ENCODE measurements at places on chromosomes 3 and 15. TPM values are rescaled to one million over a fixed set of nuclear protein-coding genes. Genes with fewer than 3 reads are reported as not detected.
A peak's percentile ranks its signal among the peaks of the same experiment; 100 is the strongest.

GRCh38 chr3:126439968-126440708, 35.6 kb downstream of the ZXDC start:
- DNase-seq = no peak

DNA sequence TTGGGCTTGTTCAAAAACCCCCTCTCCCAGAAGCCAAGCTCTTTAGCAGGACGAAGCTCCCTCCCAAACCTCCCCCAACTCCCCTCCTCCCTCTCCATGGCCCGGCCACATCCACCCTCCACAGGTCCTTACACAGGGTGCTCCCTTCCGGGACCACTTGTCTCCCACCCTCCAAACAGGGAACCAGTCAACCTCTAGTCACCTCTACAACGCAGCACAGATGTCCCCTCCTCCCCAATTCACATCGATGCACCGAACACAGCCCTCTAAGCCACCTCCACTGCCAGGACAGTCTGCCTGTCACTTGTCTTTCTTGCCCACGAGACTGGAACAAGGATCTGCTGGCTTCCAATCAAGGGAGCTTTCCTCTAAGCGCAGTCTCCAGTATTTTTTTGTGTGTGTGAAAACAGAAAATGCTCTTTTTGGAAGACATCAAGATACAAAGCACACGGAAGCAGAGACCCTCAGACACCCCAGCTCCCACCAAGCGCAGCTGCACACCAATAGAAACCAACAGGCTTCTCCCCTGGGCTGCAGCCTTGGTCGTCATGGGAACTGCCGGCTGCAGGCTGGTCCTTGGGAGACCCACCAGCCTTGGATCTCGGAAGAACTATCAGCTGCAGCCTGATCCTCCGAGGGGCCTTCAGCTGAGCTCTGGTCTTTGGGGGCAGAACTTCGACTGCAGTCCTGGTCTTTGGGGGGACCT, 26.5 kb downstream of the IQSEC1 start:
- no peak for DNase-seq

- DNase-seq = no peak
These were observed 99.1 kb downstream of the TMEM108 start for GRCh38 chr3:133137042-133137996.

DNA sequence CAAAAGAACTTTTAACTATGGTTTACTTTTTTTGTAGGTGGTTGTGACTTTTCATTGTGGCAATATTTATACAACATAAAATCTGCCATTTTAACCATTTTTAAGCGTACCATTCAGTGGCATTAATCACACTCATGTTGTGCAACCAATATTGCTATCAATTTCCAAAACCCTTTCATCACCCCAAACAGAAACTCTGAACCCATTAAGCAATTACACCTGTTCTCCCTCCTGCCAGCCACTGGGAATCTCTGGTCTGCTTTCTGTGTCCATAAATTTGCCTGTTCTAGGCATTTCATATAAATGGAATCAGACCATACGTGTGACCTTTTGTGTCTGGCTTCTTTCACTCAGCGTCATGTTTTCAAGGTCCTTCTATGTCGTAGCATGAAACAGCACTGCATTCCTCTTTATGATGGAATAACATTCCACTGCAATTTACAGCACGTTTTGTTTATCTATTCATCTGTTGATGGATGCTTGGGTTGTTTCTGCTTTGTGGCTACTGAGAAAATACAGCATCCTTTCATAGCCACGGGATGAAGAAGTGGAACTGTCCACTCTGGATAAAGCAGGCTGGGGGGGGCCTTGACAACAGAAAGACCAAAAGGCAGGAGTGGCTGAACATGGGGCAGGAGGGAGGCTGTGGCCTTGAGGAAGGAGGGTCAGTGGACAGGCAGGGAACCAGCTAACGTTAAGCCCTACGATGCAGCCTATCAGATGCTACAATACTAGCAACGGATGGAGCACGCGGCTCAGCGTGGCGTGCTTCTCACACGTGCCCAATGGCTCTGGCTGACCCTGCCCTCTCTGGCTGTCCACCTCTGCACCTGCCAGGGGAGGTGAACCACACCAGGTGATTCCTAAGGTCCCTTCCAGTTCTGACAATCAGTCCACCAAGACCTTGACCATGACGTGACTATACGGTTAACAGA, 110.9 kb downstream of the SEC22A start:
- no peak for DNase-seq

DNA sequence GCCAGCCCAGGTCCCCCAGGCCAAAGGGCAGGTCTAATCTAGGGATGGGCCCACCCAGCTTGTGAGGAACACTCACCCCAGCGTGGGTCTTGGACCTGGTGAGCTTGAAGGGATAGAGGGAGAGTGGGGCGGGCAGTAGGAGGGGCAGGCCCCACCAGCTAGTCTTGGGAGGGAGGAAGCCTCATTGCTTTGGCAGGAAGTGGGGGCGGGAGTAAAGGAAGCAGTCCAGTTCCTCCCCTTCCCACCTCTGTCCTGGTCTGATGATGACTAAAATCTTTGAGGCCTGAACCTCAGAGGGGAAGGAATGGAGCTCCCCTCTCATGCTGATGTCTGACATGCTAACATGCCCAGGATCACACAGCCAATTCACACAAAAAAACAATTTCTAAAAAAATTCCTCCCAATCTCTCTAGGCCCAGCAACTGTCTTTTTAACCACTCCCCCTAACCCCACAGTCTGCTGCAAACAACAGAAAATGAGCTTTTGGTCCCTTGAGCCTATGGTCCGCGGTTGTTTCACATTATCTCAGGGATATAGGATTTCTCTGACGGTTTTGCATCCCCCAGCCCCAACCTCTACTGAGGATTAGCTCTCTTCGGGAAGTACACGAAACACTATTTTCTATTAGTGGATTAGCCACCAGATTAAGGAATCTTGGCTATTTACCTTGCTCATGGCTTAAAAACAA, 30.7 kb upstream of the DUSP7 start:
- no peak for DNase-seq

GRCh38 chr3:11774296-11774877, 72.3 kb downstream of the TAMM41 start:
- peak; percentile 51 for DNase-seq

GRCh38 chr3:183377307-183377959, 51.0 kb downstream of the MCF2L2 start:
- DNase-seq = no peak

- peak; percentile 93 for DNase-seq
These were observed 52.7 kb downstream of the NFKBIZ start for GRCh38 chr3:101902041-101902440.

- DNase-seq = no peak
These were observed 753.4 kb downstream of the FHIT start for GRCh38 chr3:60497902-60498301.

GRCh38 chr3:177754508-177754921, 557.2 kb upstream of the TBL1XR1 start:
- no peak for DNase-seq

GRCh38 chr15:58040150-58040549, 25.4 kb downstream of the ALDH1A2 start:
- DNase-seq = no peak

- DNase-seq = peak; percentile 80
These were observed 36.7 kb upstream of the SLC7A14 start for GRCh38 chr3:170622369-170623159.

DNA sequence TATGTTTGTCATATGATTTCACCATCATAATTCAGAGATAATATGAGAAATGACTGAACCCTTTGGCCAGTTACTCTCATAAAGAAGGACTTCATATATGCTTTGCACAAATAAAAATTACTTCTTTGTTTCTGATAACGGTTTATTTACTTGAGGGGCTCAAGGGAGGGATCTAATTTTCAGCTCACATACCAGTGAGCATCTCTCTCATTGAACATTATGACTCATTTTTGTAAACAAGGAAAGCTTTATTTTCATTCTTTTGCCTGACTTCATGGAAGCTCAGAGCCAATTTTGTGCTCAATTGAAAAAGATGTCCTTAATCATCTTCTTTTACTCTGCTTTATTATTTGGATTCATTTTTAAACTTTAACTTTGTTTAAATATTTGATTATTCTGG, 5.8 kb downstream of the NLGN1 start:
- DNase-seq = no peak

DNA sequence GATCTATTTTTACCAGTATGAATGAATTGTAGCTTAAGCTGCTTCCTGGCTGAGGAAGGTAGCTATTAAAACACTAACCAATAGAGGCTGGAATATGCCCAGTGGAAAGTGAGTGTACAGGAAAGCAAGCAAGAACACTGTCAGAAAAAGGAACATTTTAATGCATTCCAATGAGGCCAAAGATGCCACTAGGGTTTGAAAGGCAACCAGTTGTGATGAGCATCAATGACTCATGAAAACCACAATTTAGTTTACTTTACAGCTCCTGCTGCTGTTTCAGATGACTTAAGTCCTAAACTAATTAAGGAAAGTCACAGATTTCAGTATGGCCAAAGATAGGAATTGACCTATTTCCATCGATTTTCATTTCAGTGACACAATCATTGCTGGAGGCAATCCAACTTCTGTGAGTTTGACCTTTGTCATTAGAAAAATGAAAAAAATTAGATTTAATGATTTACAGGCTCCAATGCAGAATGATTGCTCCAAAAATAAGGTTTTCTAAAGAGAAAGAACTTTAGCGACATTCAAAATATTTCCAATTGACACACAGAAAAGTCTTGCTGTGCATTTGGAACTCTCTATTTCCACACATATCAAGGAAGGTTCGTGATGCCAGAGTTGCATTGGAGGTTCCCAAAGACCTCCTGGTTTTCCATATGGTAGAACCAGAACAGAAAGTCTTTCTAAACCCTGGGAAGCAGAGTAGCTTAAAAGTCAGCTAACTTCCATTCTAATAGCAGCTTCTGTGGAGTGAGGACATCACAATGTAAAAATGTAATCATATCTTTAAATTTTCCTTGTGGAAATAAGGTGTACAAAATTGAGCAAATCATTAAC, 103.0 kb downstream of the SUCNR1 start:
- peak; percentile 98 for DNase-seq

Gene CFAP100
- total RNA-seq = not detected

Gene SYNPR
- not detected for total RNA-seq

Gene NUSAP1
- total RNA-seq = 54.1 TPM

Gene CLRN1
- total RNA-seq = not detected

Gene FAIM
- 8.6 TPM for total RNA-seq

Gene AADACL2
- not detected for total RNA-seq

Gene HRG
- total RNA-seq = not detected

Gene MBD4
- total RNA-seq = 20.3 TPM
